ENCODE measurements at places on chromosomes 12 and 14.
A peak's percentile ranks its signal among the peaks of the same experiment; 100 is the strongest.

GRCh38 chr12:94172031-94172430 lies 23.7 kb downstream of the PLXNC1 start:
- DNase-seq = no peak

DNA sequence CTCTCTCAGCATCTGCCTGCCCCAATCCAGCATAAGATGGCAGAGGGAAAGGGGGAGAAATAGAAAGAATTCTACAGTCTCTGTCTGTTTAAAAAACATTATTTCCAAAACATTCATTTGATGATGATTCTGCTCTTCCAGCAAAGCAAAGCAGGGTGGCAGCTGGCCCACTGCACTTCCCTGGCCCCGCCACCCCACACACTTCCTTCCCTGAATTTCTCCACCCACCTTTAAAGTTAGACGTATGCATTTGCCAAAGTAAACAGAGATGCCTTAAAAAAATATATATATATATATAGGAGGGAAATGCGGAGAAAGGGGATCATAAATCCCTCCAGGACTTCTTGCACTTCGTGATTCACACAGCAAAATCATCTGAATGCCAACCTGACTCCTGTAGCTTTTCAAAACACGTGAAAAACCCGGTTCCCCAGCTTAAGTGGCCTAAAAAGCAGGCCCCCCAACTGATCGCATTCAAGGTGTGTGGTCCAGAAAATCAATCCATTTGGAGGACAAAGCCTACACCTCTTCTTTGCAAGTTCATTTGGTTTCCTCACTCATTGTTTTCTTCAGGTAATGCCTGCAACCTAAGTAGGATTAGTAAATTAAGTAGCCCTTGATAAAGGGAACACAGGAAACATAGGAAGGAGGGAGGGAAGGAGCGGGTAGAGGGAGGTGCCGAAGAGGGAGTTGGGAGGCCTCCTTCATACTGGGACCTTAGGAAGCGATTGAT lies 68.8 kb downstream of the LLPH start:
- DNase-seq = no peak

DNA sequence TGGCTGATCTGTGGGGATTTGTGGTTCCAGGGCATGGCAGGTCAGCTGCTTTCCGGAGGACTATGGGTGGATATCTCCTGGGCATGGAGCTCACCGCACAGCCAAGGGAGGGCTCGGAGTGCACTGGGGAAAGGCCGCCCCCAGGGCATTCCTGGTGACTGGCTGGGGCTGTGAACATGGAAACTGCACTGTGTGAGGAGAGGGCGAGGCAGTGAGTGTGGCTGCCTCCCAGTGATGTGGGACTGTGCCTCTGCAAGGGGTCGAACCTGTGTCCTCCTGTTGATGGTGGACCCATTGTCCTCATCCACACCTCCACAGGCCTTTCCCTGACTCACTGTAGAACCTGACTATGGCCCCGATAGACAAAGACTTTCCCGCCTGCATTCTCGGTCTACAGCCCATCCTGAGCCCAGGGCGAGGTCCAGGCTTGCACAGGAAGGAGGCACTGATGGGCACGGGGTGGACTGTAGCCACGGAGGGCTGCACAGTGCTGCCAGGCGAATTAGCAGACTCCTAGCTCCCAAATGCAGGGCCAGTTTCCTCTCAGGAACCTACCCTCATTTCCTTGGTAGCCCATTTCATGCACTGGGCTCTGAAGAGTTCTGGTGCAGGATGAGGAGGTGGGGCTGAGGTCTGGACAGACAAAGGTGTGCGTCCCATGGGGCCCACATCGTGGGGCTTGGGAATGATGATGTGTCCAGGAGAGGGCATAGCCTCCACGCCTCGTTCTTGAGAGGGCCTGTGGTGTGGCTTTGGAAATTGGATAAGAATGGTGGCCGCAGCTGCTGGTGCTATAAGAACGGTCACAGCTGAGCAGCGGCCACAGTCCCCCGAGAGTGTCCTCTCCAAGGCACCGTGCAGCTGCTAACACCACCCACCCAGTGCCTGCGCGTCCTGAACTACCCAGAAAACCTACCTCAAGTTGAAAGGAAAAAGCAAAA lies 415.1 kb downstream of the TMEM121 start:
- no peak for DNase-seq

- peak; percentile 90 for DNase-seq
These were observed 50.4 kb downstream of the CHGA start for GRCh38 chr14:92973261-92973797.

DNA sequence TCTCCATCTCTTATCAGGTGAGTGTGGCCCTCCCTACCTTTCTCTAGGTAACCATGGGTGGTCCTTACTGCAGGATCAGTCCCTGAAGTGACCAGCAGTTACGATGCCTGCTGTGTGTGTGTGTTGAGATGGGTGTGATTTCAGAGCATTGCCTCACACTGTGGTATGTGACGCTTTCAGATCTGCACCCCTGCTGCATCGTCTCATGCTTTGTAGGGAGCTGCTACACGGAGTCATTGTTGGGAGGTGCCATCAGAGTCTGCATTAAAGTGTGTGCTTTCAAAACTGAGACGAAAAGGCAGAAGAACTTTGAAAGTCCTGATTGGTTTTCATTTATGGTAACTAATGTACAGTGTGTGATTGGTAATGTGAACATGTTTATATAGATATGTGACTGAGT lies 150.5 kb downstream of the PELI2 start:
- no peak for DNase-seq

Data from globus pallidus (tissue), 1 donor.